ENCODE measurements at places on chromosomes 1 and 21.

DNA sequence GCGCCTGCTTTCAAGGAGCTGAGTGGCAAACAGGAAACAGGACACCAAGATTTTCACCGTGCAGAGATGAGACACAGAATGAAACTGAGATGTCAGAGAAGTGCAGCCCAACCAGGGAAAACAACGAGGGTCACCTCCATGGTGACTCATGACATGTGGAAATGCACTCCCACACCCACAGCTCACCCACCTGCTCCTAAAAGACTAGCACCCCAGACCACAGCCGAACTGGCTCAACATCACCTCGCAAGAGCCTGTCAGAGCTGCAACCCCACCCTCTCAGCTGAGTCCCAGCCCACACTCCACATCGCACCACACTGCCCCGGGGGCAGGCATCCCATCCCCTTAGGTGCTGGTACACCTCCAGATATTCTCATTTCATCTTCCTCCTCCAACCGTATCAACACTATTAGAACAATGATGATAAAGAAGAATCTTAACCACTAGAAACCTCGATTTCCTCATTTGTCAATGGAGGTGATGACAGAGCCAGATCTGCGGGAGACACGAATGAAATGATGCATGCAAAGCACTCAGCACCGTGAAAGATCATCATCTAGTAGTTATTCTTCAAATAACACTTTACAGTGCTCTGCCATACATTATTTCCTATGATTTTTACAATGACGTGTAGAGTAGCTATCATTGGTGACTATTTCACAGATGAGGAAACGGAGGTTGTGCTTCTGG, 103.2 kb downstream of the DMRTB1 start:
- no peaks in the 10 kb centered on the region for H3K36me3 ChIP-seq
- H3K4me3 ChIP-seq, result no peak overlapping the region
- peak; percentile 48 for DNase-seq
- H3K27me3 ChIP-seq, result peaks cover 7% of the 10 kb centered on the region

DNA sequence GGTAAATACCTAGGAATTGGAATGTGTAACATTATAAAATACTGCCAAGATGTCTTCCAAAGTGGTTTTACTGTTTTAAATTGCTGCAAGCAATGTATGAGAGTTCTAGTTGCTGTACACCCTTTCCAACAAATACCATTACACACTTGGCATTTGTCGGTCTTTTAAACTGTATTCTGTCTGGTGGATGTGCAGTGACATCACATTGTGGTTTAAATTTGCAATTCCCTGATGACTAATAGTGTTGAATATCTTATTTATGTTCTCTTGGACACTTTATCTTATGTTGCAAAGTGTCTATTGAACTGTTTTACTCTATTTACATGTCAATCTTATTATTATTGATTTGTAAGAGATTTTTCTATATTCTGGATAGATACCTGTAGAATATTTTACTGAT, 561.2 kb upstream of the B3GALT2 start:
- no peaks in the 10 kb centered on the region for H3K27me3 ChIP-seq
- DNase-seq, result no peak
- no peak overlapping the region for H3K4me3 ChIP-seq
- H3K4me1 ChIP-seq, result no peaks in the 10 kb centered on the region
- no peaks in the 10 kb centered on the region for H3K36me3 ChIP-seq

DNA sequence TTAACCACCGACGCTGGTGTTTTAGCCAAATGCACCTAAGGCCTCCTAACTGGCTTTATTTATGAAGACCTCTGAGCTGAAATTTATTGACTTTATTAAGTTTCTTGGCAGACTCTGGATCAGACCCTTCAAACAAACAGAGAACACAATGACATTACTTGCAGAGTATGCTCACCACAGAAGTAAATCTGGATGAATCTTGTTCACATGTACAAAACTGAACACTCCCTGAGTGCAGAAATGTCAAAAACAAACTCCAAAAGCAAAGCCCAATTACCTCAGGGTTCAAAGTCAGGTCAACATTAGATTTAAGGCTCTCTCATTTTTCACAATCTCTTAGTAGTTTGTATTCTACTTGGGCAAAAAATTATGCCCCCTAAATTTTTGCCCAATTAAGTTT, 218.6 kb downstream of the SLC45A1 start:
- H3K27me3 ChIP-seq, result no peaks in the 10 kb centered on the region
- H3K4me3 ChIP-seq, result no peak overlapping the region

GRCh38 chr1:150159550-150159949, 9.8 kb downstream of the PLEKHO1 start:
- H3K4me1 ChIP-seq, result peaks cover 33% of the 10 kb centered on the region
- peaks cover 39% of the 10 kb centered on the region for H3K36me3 ChIP-seq
- peak overlapping the region; percentile 47 for H3K27ac ChIP-seq
- H3K27me3 ChIP-seq, result no peaks in the 10 kb centered on the region
- no peak for DNase-seq
- no peak overlapping the region for H3K4me3 ChIP-seq

GRCh38 chr1:39416609-39417008, 74.8 kb upstream of the BMP8A start:
- H3K4me3 ChIP-seq, result no peak overlapping the region
- DNase-seq, result no peak
- H3K27ac ChIP-seq, result no peak overlapping the region
- H3K4me1 ChIP-seq, result peaks cover 38% of the 10 kb centered on the region
- no peaks in the 10 kb centered on the region for H3K27me3 ChIP-seq

GRCh38 chr1:65469126-65469888, 48.8 kb downstream of the LEPR start:
- H3K4me1 ChIP-seq, result no peaks in the 10 kb centered on the region
- H3K36me3 ChIP-seq, result no peaks in the 10 kb centered on the region
- DNase-seq, result no peak
- H3K4me3 ChIP-seq, result no peak overlapping the region
- no peaks in the 10 kb centered on the region for H3K27me3 ChIP-seq

- H3K27me3 ChIP-seq, result no peaks in the 10 kb centered on the region
- no peak overlapping the region for H3K4me3 ChIP-seq
- no peaks in the 10 kb centered on the region for H3K36me3 ChIP-seq
- no peaks in the 10 kb centered on the region for H3K4me1 ChIP-seq
These were observed 147.7 kb downstream of the FCRL5 start for GRCh38 chr1:157404614-157405013.

DNA sequence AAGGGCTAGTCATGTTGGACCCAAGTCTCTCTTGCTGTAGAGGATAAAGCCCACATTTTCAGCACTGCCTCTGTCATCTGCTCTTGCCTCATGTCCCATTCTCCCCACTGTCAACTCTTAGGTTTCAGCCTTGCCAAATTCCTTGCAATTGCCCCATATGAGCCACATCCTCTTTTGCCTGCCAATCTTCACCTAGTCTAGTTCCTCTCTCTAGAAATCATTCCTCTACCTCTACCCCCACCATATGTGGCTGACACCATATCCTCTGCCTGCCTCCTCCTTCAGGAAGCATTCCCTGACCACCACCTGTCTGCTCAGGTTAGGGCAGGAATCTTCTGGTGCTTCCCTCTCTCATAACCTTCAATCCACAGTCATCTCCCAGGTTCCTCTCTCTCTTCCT, 38.2 kb downstream of the SLC9A1 start:
- peak overlapping the region; percentile 75 for H3K27ac ChIP-seq
- no peak overlapping the region for H3K4me3 ChIP-seq
- H3K27me3 ChIP-seq, result no peaks in the 10 kb centered on the region
- DNase-seq, result no peak
- peaks cover 87% of the 10 kb centered on the region for H3K4me1 ChIP-seq

DNA sequence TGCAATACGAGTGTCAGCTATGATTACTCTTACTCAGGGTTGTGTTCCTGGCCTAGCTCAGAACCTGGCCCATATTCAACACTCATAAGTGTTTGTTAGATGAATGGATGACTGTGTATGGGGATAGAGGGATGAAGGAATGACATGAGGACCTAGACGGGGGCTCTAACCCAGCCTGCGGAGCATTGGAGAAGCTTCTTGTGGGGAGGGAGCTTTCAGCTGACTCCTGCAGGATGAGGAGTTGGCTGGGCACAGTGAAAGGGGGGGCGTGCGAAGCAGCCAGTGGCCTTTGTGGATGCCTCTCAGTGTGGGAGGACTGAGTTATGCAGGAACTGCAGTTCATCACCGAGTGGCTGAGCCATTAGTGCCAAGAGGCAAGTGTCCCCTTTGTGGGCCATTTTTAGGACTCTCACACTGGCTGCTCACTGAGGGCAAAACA, 1.2 kb upstream of the EXTL1 start:
- H3K4me3 ChIP-seq, result no peak overlapping the region
- no peaks in the 10 kb centered on the region for H3K27me3 ChIP-seq
- H3K27ac ChIP-seq, result no peak overlapping the region
- peaks cover 22% of the 10 kb centered on the region for H3K4me1 ChIP-seq
- no peak for DNase-seq
- H3K36me3 ChIP-seq, result no peaks in the 10 kb centered on the region

- H3K4me3 ChIP-seq, result no peak overlapping the region
- H3K27me3 ChIP-seq, result no peaks in the 10 kb centered on the region
These were observed 144.0 kb downstream of the KIF26B start for GRCh38 chr1:245298781-245299180.

- no peaks in the 10 kb centered on the region for H3K4me1 ChIP-seq
- H3K36me3 ChIP-seq, result peaks cover 41% of the 10 kb centered on the region
- DNase-seq, result no peak
- no peak overlapping the region for H3K4me3 ChIP-seq
These were observed 45.6 kb upstream of the PGD start for GRCh38 chr1:10353282-10353681.

DNA sequence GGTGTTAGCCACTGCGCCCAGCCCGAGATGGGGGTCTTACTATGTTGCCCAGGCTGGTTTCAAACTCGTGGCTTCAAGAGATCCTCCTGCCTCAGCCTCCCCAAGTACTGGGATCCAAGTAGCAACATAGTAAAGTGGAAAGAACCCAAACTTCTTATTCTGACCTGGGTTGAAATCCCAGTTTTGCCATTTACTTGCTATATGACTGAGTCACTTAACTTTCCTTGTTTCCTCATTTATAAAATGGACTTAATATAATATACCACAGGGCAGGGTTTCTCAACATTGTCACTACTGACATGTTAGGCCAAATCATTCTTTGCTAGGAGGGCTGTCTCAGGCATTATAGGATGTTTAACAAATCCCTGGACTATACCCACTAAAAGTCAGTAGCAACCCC, 6.7 kb downstream of the PFDN2 start:
- H3K36me3 ChIP-seq, result peaks cover 6% of the 10 kb centered on the region
- H3K4me3 ChIP-seq, result no peak overlapping the region
- H3K27me3 ChIP-seq, result no peaks in the 10 kb centered on the region
- H3K27ac ChIP-seq, result no peak overlapping the region
- DNase-seq, result no peak
